ENCODE measurements at places on chromosomes 16 and 17.
A peak's percentile ranks its signal among the peaks of the same experiment; 100 is the strongest.

- no peak for DNase-seq
Measured at GRCh38 chr17:28272166-28272565, 46.8 kb upstream of the TMEM97 start.

DNA sequence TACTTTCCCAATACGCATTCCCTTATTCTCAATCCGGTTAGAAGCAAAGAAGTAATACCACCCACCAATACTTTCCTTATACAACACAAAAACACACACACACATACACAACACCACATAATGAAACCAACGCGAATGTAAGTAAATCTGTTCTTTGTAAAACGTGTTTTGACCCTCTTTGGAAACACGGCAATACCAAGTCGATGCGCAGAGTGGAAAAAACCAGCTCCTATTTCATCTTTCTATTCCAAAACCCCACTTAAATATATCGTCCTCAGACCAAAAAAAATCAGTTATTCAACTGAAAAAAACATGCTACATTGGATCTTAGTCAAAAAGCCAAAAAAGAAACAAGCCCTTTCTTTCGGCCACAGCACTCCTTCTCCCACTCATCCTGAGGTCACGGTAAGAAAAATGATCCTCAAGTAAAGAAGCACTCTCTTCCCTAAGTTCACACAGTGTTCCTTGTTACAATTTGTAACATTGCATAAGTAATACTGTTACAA lies 31.0 kb upstream of the ARL4D start:
- DNase-seq, result no peak

DNA sequence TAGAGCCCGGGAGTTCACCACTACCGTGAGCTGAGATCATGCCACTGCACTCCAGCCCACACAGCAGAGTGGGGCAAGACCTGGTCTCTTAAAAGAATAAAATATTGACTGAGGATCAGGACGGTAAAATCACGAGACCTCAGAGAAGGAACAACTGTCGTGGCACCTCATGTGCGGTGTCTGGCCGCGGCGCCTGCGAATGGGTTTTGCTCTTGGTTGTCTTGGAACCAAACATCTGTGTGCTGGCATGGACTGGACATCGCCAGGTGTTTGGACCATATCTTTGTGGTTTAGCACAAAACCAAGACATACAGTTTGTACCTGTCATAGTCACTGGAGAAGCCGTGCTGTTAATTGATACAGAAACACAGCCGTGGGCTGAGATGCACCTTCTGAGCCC lies 212.9 kb upstream of the CHMP6 start:
- DNase-seq, result no peak

DNA sequence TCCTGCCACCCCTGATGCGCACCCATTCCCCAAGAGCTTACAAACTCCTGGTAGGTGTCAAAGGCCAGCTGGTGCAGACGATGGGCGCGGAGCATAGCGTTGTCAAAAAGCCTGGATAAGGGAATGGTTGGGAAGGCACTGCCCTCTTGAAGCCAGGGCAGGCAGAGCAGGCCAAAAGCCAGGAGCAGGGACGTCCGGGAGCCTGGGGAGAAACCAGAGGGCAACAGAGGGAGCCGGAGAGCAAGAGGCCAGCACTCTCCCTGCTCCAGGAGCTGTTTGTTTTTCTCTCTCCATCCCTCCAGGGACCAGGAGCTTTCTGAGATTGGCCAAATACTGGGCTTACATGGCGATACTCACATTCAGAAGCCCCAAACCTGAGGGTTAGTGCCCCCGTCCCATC lies 334 bp downstream of the GH1 start:
- DNase-seq, result no peak

DNA sequence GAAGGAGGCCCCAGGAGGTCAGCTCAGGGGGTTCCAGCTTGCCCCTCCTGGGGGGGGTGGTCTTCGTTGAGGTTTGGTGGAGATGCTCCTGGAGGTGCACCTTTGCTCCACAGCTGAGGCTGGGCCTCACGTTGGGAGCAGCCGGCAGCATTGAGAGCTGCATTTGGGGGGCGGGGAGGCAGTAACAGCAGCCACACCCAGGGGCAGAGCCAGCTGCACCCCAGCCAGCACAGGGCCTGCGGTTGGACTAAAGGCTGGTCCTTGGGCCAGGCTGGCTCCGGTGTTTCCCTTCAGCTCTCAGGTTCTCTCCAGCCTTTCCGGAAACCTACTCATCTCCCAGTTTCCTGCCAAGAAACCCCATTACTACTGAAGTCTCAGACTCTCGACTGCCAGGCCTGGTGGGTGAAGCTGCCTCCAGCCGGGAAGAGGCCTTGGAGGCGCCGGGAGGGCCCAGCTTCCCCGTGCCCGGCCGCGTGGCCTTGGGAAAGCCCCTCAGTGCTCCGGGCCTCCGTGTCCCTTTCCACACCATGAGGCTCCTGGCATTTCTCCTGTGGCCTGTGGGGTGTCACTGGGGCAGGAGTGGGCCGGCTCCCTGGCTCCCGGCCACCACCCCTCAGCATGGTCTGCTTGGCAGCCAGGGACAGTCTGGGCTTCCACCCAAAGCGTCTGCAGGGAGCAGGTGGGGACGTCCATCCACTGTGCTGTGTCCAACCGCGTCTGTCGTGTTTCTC lies 14.0 kb upstream of the BAIAP2 start:
- no peak for DNase-seq

GRCh38 chr16:71311553-71312158 lies 22.5 kb upstream of the CMTR2 start:
- DNase-seq, result no peak

GRCh38 chr17:78058001-78058400 lies 70.6 kb downstream of the TMC6 start:
- DNase-seq, result no peak

GRCh38 chr16:72092832-72093447 lies 480 bp downstream of the TXNL4B start:
- no peak for DNase-seq

GRCh38 chr16:82300374-82300951 lies 130.4 kb upstream of the MPHOSPH6 start:
- no peak for DNase-seq

- no peak for DNase-seq
Measured at GRCh38 chr16:87706278-87707000, 59.3 kb downstream of the KLHDC4 start.

DNA sequence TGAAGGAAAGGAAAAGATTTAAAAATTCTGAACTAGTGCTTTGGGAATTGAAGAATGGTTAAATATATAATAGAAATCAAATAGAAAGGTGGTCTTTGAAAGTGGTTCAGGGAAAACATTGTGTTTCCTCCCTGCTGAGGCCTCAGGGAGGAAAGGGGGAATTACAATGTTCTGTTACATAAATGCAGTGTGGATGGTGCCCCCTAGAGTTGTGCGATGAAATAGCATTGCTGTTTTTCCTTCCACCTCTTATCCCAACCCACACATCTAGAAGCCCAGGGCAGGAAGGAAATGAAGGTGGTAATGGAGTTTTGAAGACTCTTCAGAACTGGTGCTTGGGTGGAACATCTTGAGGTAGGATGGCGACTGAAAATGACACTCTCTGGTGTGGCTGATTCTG lies 6.4 kb upstream of the TOX3 start:
- no peak for DNase-seq

GRCh38 chr17:79945591-79946255 lies 89.9 kb downstream of the TBC1D16 start:
- no peak for DNase-seq

DNA sequence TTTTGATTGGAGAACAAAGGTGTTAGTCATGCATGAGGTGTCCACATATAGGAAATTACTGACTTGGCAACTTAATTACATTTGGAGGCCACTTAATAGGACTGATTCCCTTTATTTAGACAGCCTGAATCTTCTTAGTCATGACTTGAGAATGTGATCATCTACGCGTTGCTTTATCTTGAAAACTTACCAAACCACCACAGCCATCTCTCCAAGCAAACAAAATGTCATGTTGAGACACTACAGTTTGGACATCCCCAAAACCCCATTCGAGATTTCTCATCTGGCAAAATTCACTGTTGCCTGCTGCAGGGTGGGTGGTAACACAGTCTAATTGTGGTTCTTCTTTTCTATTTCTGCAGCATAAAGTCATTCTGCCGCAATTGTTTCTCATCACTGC lies 176.5 kb upstream of the CDH5 start:
- peak; percentile 50 for DNase-seq

DNA sequence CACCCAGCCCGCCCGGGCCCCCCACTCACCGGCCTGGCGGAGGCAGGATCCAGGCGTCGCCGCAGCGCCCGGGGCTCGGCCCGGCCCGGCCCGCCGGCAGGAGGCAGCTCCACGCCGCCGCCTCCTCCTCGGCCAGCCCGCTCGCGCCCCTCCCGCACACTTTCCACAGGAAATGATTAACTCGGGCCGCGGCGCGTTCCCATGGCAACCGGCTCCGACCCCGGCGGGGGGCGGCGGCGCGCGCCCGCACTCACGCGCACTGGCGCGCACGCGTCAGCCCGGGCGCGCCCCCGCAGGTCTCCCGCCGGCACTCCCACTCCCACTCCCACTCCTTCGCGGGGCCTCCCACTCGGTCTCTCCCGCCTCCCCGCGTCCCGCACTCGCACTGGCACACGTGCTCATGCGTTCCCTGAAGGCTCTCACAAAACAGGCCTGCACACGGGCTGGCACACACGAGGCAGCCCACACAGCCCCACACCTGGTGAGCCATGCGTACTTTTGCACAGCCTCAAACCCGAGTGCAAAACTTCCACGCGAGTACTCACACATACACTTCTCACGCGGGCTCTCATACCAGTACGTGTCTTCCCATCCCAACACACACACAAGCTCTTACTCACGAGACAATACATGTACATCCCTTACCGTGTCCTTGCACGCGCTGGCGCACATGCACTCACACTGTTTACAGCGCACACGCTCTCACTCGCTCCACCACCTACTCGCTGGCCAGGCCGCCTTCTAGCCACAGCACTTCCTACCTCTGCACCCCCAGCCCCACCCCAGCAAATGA lies at the start of gene KIFC3:
Gene KIFC3, minus strand, starts transcription at position 151 of the 793 bp plus-strand sequence. CDS start 4,248 bp downstream, outside the sequence.
- peak; percentile 89 for DNase-seq

DNA sequence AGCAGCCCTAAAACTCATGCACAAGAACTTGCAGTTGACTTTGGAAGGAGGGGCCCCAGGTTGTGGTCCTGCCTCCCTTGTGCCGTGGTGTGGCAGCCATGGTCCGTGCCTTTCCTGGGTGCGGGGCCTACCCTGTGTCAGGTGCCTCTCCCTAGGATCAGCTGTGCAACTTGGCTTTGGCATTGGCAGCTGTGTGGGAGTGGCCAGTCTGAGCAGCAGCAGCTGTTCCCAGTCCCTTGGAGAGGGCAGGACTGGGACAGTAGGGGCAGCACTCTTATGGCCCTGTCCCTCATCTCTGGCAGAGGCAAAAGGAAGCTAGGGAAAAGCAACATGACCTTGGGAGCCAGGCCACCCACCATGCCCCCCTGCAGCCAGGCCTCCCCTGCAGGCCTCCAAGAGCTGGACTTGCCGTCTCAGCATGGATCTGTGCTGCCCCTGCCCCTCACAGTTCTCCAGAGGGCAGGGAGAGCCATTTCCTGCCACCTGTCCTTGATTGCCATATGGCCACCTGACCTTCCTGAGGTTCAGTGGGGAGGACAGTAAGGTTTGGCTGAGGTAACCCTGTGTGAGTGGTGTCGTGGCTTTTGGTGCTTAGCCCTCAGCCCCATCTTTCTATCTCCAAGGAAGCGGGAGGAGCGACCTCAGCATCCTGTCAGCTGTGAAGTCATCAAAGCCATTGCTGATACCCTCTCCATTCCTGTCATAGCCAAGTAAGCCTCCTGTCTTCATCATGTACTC lies 15.5 kb upstream of the NFATC3 start:
- no peak for DNase-seq

DNA sequence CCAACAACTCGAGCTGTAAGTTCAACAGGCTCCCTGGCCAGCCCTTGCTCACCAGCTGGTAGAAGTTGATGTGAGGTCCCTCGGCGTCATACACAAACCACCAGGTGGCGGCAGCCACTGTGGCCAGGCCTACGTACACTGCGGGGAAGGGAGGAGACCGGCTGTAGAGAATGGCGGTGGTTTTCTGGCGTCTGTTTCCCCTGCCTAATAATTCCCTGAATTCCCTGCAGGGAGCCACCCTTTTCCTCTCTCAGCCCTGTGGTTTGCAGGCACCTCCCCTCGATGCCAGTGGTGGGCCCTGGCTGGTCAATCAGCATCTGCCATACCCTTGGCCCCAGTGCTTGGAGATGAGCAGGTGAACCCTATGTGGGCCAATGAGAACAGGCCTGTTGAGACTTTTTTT lies 18.9 kb upstream of the P2RX1 start:
- no peak for DNase-seq

- no peak for DNase-seq
Measured at GRCh38 chr16:839643-840408, 39.3 kb upstream of the GNG13 start.

DNA sequence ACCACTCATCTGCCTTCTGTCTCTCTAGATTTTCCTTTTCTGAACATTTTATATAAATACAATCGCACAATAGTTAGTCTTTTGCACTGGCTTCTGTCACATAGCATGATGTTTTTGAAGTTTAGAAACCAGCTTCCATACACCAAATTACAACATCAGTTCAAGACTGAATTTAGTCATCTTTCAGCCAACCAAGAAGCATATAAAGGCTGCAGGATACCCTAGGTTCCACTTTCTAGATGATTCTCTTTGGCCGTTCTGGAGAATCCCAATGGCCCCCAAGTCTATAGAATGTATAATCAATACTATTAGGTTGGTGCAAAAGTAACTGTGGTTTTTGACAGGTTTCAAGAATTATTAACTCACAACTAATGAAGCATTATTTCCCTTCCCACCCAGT lies 19.4 kb downstream of the SCPEP1 start:
- DNase-seq, result no peak

GRCh38 chr17:55768936-55769624 lies 18.2 kb downstream of the PCTP start:
- no peak for DNase-seq

DNA sequence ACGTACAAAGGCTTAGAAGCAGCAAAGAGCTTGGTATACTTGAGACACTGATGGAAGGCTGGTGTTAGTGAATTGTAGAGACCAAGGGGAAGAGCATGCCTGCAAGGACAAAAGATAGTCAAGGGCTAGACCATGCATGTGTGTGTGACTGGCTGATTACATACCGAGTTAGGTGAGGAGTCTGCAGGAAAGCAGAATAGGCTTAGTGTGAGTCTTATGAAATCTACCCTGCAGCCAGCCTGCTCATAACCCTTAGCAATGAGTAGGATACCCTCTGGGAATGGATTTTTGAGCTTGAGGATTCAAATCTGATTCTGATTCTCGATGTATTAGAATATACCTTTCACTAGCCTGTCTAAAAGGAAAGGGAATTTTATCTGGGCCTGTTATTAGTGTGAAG lies 77.0 kb downstream of the TANGO6 start:
- DNase-seq, result no peak

GRCh38 chr17:19418251-19418992 lies 7.4 kb downstream of the RNF112 start:
- DNase-seq, result peak; percentile 83

- DNase-seq, result no peak
Measured at GRCh38 chr17:49494399-49494985, 601 bp upstream of the NGFR start.

Data from right atrium auricular region (tissue), 2 donors.